Endothelial cell of umbilical vein (primary cell): ENCODE measurements at places on chromosomes 7 and 10.

- peak; percentile 99 for DNase-seq
These were observed at the start of gene DEPP1 for GRCh38 chr10:44978570-44979280. TSS of gene DEPP1 (minus strand) at chr10:44978809. CDS start at chr10:44978030, 779 bp downstream.

- DNase-seq: no peak
These were observed 32.4 kb downstream of the CAMK2B start for GRCh38 chr7:44292876-44293560.

- no peak for DNase-seq
These were observed 215.0 kb downstream of the USP6NL start for GRCh38 chr10:11396311-11396955.

GRCh38 chr10:43355749-43356371 lies 15.6 kb upstream of the FXYD4 start:
- no peak for DNase-seq

DNA sequence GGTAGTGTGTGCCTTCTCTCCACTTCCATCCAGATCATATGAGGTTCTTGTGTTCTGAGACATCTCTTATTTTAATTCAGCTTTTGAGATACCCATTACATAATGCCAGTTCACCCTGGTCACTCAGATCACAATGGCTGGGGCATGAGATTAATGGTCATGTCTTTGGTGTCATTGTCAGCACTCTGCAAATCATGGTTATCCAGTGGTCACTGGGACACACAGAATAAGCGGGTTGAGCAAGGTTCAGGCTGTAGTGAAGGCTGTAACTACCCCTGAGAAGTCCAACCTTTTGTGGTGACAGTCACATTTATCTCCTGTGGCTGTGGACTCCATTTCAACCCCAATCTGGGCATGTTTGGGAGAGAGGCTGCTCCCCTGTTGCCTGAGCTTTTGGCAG lies 35.8 kb downstream of the SORCS3 start:
- no peak for DNase-seq

DNA sequence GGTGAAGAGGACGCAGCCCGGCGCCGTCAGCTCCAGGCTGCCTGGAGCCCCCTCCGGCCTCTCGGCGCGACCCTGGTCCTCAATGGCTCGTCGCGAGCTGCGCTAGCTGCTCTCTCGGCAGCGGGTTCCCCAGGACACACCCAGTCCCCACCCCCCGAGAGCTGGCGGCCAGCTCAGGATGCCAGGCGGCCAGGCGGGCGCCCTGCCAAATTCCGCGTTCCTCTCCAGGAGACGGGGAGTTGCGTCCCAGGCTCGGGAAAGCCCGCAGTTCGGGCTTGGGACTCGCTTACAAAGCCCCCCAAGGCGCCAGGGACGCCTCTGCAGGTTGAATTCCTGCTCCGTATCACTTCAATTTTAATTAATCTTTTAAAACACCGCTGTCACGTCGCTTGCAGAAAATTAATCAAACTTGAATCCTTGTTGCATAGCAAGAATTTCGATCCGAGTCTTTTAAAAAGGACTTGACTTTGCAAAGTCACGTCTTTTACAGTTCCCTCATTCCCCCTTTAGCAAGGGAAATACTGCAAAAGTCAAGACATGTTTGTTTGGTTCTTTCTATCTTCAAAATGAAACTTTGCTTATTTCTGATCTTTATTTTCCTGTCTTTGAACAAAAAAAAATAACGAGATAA lies 28.2 kb downstream of the SKIDA1 start:
- peak; percentile 83 for DNase-seq

DNA sequence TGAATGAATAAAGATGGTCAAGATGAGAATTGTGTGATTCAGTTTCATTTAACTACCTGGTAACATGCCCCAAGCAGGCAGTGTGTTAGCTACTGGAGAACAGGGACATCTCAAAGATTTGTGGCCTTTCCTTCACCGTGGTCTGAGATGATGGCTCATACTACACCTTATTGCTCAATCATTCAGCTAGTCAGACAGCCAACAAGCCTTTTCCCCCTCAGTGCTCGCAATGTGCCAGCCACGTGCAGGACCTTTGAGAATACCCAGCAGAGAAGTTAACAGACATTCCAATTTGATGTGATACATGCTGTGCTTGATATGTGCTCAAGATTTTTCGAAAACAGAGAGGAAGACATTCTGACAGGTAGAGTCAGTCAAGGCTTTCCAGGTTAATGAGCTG lies 562.8 kb downstream of the SUGCT start:
- no peak for DNase-seq

GRCh38 chr7:137932881-137933269 lies 69.0 kb downstream of the CREB3L2 start:
- peak; percentile 61 for DNase-seq

- peak; percentile 57 for DNase-seq
These were observed 14.0 kb upstream of the PTTG1IP2 start for GRCh38 chr7:90455163-90456030.

- DNase-seq: no peak
These were observed 46.6 kb downstream of the INSIG1 start for GRCh38 chr7:155344270-155344617.

DNA sequence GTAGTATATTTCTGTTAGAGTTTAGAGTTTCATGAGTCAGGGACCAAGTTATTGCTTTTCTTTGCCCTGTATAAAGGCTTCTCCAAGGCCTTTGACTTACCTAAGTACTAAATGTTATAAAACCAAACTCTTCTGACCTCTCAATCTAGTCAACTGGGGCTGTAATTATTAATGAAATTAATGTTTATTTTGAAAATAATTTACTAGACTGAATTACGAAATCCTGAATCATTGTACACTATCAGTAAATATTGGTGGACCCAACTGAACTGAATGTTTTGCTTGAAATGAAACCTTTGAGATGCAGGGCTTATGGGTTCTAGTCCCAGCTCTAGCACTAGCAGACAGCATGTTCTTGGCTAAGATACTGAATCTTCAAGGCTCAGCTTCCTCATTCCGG lies 1.7 kb upstream of the CYP2C9 start:
- no peak for DNase-seq

DNA sequence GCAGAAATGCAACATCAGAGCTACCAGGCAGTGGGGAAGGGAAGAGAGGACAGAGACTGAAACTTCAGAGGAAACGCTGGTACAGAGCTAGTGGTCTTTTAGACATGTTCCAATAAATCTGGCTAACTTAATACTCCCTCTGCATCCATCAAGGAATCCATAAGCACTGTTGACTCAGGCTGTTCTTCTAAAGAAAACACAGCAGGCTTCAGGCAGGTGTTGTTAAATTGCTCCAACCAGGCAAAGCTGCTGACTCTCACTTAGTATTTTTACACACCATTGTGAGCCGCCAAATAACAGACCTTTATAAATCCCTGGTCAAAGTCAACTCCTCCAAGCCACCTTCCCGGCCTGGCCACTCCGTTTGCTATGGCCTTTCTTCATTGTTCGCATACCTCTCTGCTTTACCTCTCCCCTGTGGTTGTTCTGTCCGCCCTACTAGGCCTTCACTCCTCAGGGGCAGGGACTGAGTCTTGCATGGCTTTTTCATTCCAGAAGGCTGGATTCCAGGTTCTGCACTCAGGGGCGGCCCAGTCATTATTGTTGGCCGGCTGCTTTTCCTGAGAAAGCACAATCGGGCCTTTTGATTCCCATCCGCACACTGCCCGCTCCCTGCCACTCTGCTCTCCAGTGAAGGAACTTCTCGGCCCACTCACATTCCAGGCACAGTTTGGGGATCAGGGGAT lies 18.4 kb downstream of the CREB3L2 start:
- peak; percentile 72 for DNase-seq

- peak; percentile 78 for DNase-seq
These were observed 4.1 kb downstream of the DKK1 start for GRCh38 chr10:52318136-52318701.

DNA sequence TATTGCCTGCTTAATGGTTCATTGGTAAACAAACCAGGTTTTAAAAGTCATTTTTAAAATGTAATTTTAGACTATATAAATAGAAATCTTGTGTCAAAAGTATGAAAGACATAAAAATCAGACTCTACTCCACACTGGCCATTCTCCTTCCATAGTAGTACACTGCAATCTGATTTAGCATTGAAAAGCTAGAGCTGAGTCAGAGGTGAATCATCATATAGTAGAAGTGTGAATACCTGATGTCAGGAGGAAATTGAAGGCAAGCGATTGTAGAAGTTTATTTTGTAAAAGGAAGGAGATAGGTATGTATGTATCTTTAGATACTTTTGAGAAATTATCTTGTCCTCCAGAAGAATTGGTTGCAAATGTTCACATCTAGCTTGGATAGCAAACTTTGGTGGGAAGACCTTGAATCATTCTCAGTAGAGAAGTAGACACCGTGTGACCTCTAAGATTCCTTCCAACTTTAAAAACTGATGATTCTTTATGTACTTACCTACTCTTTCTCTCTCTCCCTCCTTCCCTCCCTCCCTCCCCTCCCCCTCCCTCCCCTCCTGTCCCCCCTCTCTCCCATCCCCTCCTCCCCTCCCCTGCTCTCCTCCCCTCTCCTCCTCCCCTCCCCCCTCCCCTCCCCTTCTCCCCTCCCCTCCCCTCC lies 88.1 kb downstream of the BTAF1 start:
- DNase-seq: peak; percentile 56

DNA sequence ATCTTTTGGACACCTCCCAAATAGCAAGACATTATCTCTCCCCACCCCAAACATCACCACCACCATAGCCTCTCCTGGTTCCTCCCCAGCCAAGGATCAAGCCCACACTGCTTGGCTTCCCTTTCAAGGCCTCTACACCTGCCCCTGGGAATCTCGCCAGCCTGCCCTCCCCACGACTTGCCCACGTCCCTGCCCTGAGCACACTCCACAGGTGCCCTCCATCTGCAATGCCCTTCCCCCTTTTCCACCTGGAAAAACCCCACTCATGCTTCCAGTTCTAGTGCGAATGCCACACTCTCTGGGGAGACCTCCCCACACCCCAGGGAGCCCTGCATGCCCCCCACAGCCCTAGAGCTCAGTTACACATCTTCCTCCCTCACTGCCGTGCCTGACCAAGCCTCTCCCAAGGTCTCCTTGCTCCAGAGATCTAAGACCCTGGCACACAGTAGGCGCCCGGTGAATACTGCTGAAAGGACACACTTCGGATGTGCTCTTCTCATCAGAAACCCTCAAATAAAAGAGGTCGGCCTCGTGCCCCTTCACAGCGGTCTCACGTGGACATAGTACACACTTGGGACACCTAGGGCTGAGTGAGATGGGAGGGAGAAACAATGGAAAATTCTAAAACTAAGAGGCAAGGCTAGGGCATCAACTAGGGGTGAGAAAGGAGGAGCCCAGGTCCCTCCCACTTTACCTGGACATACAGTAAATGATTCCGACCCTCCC lies 91.4 kb downstream of the DLG5 start:
- DNase-seq: no peak

DNA sequence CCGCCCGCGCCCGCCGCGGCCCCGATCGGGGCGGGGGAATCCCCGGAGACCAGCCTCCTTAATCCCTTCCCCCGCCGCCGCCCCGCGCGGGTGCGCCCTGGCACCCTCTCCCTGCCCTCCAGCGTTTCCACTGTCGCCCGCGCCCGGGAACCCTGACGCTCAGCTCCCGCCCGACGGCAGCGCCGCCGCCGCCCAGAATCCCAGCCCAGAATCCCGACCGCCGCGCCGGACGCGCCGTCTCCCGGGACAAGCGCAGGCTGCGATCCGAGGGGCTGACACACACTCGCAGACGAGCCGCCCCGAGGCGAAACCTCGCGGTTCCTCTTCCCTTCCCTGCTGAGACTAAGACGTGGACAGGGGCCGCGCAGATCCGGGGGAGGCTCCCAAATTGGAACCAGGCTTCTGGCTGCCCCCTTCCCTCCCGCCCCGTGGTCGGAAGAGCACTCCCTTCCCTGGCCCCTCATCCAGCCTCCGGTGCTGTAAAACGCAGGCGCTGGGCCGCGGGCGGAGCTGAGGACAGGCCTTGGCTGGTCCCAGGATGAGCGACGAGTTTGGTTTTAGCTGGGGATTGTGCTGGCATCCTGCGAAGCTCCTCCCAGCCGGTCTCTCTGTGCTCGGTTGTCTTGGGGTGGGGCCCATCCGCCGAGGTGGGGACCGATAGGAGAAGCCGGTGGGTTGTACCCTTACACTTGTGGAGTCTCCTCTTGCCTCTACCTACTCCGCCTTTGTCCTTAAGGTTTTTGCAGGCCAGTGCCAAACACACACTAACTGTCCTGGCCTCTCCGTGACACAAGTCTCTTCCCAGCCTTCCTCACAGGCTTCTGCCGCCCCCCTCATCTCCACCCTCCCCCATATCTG lies 1.1 kb downstream of the MARVELD1 start:
- DNase-seq: peak; percentile 58

- DNase-seq: peak; percentile 52
These were observed 44.1 kb downstream of the MYOF start for GRCh38 chr10:93437946-93438612.

DNA sequence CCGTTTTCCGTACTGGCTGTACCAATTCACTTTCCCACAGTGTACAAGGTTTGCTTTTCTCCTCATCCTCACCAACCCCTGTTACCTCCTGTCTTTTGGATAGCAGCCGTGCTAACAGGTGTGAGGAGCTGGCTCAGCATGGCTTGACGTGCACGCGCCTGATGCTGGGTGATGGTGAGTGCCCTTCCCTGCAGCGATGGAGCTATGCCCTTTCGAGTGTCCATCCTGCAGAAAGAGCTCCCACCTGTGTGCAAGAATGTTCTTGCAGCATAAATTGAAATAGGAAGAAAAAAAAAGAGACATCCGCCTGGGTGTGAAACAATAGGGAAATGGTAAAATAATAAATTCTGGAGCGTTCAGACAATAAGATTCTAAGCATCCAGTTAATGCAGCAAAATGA lies 9.5 kb upstream of the UBE3C start:
- DNase-seq: no peak

- DNase-seq: no peak
These were observed 201.6 kb downstream of the MBL2 start for GRCh38 chr10:52571018-52571417.

DNA sequence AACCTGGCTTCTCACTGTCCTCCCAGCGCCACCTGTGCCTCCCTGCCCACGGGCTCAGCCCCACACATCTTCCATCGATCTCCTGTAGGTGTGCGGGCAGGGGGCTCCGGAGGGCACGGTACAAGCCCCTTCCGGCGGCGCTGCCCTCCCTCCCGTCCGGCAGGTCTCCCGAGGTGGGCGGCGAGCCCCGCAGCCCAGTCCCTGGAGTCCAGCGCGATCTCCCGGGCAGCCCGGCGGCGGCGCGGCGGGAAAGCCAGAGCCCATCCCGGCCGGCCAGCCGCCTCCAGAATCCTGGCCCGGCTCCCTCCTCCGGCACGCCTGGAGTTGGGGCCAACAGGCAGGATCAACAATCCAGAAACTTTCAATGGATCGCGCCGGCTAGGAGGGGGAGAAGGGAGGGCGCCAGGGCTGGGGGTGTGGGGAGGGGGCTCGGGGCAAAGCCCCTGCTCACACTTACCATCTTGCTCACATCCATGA lies 100.1 kb downstream of the HIP1 start:
- peak; percentile 36 for DNase-seq
